ENCODE measurements at places on chromosomes 4 and X.

DNA sequence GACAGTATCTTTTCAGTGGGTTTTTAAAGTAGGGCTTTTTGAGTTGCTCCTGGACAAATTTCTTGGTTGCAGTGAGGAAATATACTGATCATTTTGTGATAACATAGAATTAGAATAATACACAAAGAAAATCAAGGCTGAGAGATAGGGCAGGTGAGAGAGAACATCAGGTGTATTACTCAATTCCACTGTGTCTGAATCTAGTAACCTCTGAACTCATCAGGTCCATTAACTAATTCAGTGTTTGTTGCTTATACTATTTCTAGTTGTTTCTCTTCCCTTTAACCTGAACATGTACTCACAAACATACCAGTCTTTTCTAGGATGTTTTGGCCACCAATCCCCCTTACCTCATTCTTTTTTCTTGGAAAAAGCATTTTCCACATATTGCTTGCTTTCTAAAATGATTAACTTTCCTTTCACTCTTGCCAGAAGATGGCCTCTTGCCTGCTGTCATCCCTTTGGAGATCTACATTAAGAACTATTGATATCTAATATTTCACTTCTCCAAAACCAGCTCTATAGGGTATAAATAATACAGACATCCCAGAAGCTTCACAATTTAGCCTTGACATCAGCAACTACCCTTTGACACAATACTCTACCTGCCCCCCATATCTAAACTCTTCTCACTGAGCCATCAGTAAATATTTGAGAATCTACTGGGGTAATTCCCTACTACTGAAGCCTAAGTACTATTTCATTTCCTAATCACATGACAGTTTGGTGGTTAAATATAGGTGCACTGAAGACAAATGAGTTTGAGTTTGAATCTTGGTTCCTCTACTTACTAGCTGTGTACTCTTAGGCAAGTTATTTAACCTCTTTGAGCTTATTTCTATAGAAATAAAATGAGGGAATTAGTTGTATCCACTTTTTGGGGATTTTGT lies 470.8 kb upstream of the IGFBP7 start:
- DNase-seq, result no peak

DNA sequence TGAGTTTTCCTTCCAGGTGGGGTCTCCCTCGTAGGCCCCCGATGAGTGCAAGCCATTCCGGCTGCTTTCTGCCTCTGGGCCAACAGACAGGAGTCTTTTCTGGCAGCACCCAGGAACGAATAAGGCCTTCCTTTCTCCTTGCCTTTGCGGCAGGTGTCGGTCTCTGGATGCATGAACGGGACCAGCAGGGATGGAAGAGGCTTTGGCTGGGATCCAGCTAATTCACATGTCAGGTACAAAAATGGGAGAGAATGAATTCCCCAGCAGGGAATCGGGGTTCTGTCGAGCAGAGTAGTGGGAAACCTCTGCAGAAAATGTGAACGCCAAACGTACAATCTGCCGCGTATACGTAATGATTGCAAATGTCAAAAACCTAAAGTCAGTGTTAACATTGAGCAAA lies 146.1 kb upstream of the TBL1X start:
- DNase-seq, result no peak

- no peak for DNase-seq
Measured at GRCh38 chr4:41748571-41749475, at the start of gene PHOX2B. PHOX2B (minus strand) TSS chr4:41748725; CDS start chr4:41748610, 115 bp downstream.

DNA sequence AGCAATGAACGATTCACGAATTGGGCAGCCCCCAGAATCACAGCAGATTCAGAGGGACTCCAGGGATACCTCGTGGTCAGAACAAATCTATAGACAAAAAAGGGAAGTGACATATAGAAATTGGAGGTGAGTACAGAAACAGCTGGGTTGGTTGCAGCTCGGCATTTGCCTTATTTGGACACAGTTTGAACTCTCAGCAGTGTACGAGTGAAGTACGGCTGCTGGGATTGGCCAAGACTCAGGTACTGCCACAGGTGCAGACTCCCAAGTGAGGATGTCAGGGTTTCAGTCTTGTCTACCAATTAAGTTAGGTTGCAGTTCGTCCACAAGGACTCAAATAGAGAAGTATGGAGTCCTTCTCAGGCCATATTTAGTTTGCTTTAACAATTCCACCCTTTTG lies 28.2 kb downstream of the HTT-AS start:
- no peak for DNase-seq

- DNase-seq, result no peak
Measured at GRCh38 chr4:7766661-7767345, 172.9 kb downstream of the AFAP1 start.

GRCh38 chrX:37883196-37883595 lies 35.8 kb upstream of the DYNLT3 start:
- DNase-seq, result no peak

DNA sequence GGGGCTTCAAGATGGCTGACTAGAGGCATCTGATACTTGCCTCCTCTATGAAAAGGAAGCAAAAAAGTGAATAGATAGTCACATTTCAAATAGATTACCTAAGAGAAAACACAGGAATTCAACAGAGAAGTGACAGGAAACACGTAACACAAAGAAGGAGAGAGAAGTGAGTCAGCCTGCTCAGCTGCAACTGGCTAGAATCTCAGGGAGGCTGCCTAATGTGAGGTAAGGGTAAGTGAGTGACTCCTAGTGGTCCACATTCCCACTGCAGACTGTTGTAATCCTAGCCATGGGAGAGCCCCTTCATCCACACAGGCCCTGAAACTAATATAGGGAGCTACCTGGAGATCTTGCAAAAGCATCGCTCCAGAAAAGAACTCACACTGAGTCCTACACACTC lies 179.2 kb downstream of the SLC7A11 start:
- no peak for DNase-seq

- DNase-seq, result peak; percentile 4
Measured at GRCh38 chrX:52574416-52575275, 57.8 kb upstream of the XAGE1B start.

GRCh38 chr4:157558016-157558415 lies 337.5 kb downstream of the GRIA2 start:
- no peak for DNase-seq

GRCh38 chrX:47817421-47817820 lies 19.3 kb upstream of the ZNF81 start:
- DNase-seq, result no peak

- no peak for DNase-seq
Measured at GRCh38 chr4:52868133-52868532, 6.0 kb downstream of the RASL11B start.

DNA sequence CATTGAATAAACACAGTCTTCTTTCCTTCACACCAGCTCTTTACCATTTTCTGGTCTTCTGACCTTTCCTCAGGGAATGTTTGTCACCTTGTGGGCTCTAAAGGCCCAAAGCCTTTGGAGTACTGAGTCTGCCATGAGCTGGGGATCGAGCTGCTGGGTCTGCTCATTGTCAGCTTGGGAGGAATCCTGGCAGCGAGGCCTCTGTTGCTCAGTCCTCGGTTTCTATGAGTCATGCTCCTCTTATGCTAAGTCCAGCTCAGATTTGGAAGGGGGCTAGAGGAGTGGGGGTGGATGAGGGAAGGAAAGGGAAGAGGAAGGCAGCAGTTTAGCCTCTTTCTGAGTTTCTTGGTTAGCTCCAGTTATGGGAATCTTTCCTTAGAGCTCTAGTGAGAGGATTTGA lies 31.1 kb downstream of the NHSL2 start:
- DNase-seq, result no peak

DNA sequence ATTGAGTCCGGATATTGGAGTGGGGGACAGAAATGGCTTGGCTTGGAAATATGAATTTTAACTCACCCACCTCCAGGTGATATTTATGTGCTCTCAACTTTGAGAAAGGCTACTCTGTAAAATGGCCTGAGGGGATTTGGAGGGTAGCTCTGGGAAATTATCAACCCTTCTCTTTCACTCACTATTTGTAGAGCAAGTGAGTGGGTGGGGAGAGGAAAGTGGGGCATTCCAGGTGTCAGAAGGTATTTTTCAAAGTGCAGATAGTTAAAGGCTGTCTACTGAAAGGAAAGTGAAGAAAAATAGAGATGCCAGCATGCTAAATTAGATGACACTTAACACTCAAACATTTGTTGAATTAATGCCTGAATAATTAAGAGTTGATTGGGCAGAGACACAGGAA lies 44.1 kb downstream of the TMEM164 start:
- DNase-seq, result no peak

- no peak for DNase-seq
Measured at GRCh38 chr4:121227341-121227792, 63.2 kb upstream of the TNIP3 start.

DNA sequence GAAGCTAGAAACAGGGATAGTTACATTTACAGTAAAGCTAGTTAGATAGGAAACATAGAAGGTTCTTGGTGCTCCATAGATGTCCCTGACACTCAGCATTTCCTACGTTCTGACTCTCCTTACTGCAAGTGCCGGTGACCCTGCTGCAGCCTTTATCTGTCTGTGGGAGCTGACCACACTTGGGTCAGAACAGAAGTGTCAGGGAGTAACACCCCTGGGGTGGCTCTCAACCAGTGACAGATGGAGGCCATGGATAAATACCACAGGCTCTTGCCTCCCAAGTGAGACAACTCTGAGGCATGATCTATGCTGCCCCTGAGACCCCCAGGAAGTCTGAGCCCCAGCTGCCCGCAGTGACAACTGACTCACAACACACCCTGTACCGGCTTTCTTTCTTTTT lies 69.8 kb downstream of the ANXA3 start:
- no peak for DNase-seq

DNA sequence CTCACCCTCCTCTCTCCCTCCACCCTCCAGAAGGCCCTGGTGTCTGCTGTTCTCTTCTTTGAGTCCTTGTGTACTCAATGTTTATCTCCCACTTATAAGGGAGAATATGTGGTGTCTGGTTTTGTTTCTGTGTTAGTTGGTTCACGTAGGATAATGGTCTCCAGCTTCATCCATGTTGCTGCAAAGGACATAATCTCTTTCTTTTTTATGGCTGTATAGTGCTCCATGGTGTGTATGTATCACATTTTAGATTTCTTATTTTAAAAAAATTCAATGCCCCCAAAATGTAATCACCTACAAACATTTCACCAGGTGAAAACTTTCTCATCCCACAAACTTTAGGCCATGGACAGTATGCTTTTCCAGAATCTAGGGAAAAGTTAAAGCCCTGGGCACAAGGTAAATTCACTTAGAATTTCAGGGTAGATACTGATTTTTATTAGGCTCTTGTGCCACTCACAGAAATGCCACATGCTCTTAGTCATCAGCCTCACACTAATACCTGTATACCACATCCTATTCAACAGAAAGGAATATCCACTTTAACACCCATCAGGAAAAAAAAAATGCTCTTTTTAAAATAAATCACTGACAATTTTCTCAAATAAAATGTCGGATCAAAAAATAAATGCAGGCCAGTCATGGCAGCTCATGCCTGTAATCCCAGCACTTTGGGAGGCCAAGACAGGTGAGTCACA lies 104.8 kb upstream of the ENPP6 start:
- no peak for DNase-seq

DNA sequence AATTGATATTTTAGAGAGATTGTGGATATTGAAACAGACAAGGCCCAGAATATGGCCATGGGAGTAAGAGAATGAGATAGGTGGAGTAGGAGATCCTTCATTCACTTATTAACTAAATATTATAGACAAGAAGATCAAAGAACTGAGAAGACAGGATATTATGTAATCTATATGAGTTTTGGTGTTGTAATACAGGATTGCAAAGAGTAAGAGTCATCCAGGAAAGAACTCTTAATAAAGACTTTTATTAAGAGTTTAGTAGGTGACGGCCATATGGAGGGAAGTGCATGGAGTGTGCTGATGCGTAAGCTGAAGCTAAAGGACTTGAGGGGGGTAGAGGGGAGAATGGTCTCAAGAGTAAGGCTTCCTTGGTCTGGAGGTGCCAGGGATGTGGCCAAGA lies 153.7 kb downstream of the VEGFC start:
- DNase-seq, result no peak

DNA sequence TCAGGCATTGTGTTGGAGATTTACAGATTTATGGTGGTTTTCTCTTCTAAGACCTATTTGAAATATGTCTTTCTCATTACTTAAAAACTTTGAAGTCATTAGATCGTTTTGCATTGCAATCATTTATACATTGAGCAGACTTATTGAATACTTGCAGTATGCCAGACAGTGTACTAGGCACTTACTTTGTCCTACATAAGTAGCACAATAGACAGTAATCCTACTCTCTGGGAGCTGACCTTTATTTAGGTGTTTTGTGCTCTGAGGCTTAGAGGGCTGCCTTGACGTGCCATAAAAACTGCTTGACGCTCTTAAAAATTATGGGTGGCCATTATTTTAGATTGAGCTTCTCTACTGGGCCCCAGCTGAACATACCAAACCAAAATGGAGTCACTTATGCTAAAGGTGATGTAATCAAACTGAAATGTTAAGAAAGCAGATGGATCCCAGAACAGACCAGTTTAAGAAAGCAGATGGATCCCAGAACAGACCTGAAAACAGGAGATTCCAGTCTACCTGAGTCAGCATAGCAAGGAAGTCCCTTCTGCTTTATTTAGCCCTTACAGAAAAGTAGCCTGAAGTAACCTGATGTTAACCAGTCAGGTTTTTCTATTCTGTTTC lies 42.4 kb downstream of the PTTG2 start:
- no peak for DNase-seq

- DNase-seq, result no peak
Measured at GRCh38 chrX:41005445-41005992, 79.7 kb upstream of the USP9X start.

DNA sequence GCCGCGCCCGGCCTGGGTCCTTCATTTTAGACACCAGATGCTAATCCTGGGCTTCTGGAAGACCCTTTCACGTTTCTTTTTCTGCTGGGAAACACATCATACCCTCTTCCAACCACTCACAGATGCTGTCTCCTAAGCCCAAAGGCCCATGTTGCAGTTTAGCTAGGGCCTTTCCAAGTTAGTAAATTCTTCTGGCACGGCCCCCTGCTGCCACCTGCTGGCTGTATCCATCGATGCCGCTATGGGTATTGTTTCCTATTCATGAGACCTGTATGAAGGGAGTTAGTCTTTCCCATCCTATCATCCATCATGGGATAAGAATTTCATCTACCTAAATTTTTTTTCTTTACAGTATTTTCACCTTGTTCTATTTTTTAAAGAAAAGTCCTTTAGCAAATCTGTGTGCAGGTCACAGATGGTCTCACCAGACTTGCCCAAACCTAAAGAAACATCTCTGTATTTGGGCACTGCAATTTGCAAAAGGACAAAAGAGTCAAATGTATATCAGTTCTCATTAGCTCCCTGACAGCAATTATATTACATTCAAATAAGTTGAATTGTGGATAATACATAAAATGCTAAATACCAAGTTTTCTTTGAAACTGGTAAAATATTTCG lies 37.8 kb upstream of the SLC9A7 start:
- DNase-seq, result peak; percentile 55

Data from activated CD4-positive, alpha-beta T cell treated with anti-CD3 and anti-CD28 coated beads, Interleukin-2, amount 50 U/mL, for 24 hours (primary cell).